ENCODE measurements at places on chromosomes 1 and 21. TPM values are rescaled to one million over a fixed set of nuclear protein-coding genes. Genes with fewer than 3 reads are reported as not detected.
A peak's percentile ranks its signal among the peaks of the same experiment; 100 is the strongest.

DNA sequence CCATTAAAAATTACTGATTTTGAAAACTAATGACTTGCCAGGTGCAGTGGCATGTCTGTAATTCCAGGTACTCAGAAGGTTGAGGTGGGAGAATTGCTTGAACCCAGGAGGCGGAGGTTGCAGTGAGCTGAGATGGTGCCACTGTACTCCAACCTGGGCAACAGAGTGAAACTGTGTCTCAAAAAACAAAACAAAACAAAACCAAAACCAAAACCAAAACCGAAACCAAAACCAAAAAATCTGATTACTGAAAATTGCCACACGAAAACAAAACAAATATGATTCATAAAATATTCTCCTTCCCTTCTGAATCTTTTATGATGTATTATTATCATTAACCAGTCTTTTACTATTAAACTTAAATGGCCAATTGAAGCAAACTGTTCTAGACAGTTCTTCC, 74.1 kb downstream of the SERINC2 start:
- DNase-seq = peak; percentile 13

DNA sequence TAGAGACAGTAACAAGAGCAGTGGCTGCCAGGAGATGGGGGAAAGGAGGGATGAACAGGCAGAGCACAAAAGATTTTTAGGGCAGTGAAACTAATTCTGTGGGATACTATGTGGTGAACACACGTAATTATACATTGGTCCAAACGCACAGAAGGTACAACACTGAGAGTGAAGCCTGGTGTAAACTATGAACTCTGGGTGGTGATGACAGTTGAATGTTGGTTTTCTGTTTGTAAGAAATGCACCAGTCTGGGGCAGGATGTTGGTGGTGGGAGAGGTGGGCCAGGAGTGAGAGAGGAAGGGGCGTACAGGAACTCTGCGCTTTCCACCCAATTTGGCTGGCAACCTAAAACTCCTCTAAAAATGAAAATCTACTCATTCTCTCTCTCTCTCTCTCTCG, 50.2 kb upstream of the TIAM1 start:
- no peak for DNase-seq

GRCh38 chr1:1770102-1770501, 8.2 kb downstream of the NADK start:
- no peak for DNase-seq

- DNase-seq = no peak
Observed at GRCh38 chr1:119447344-119448126, 32.6 kb downstream of the HSD3B2 start.

- DNase-seq = peak; percentile 91
Observed at GRCh38 chr1:157154940-157155514, 16.8 kb upstream of the ETV3 start.

DNA sequence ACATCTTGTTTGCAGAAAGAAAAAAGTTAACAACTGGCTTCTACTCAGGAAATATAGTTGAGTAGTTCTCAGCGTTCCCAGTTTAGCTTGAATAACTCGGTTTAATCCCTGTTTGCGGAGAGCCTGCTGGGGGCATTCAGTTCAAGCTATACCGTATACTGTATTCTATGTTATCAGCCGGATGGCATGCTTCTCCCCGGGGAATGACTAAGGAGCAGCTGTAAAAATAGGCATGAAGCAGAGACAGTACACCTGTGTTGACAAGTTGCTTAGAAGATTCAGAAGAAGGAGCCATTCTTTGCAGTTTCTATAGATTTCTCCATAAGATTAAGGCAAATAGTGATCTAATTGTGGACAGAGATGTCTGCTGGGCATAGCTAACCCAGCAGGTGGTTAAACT, 267.8 kb upstream of the NCAM2 start:
- no peak for DNase-seq

DNA sequence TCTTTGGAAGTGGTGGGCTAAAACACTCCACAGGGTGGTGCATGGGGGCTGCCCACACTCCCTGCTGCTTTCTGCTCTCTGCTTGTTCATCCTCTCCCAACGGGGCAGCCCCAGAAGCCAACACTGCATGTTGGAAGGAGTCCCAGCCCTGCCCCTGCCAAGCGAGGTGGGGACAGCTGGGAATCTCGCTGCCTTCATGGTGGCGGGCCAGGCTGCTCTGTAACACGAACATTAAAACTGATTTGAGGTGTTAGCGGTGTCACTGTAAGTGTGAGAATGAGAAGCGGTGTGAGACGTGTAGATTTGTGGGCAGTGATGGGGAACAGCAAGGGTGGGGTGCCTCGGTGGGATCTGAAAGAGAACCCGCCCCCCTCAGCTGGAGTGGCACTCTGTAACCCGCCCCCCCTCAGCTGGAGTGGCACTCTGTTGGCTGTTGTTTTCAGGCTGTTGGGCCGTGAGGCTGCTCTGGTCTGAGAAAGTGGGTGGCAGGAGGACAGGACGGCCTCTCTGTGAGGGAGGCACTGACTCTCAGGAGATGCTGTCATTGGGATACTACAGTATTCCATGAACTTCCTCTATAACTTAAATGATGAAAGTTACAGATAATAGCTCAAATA, 80.9 kb downstream of the PCBP3 start:
- no peak for DNase-seq

GRCh38 chr1:71785000-71785399, 497.3 kb downstream of the NEGR1 start:
- no peak for DNase-seq

DNA sequence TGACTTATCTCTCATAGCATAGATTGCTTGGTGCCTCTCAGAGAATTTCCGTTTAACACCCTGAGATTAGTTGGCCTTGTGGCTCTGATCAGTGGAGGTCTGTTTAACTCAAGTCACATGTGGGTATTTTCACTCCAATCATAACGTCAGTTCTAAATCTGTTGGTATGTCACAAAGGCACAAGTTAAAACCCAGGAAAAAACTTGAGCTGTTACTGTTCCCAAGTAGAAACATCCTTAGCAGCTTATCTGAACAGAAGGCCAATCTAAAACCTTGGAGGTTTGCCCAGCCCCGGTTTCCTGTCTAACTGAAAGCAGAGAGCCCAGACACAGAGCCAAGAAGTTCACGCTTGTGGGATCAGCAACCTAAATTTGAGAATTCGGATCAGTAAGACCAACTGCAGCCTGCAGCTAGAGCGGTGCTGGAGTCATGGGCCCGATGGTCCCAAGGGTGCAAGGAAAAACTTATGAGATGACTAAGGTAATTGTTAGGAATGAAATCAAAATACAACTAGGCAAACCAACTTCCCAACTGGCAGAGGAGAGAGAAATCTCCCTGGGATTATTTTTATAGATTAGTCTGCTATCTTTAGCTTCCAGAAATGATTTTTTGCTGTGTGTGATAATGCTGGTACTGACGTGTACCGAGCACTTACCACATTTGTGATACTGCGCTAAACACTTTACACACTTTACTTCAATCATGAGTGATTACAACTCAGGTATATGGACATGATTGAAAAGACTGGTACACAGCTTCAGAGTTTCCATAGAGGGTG, 90.2 kb upstream of the C1orf21 start:
- peak; percentile 96 for DNase-seq

DNA sequence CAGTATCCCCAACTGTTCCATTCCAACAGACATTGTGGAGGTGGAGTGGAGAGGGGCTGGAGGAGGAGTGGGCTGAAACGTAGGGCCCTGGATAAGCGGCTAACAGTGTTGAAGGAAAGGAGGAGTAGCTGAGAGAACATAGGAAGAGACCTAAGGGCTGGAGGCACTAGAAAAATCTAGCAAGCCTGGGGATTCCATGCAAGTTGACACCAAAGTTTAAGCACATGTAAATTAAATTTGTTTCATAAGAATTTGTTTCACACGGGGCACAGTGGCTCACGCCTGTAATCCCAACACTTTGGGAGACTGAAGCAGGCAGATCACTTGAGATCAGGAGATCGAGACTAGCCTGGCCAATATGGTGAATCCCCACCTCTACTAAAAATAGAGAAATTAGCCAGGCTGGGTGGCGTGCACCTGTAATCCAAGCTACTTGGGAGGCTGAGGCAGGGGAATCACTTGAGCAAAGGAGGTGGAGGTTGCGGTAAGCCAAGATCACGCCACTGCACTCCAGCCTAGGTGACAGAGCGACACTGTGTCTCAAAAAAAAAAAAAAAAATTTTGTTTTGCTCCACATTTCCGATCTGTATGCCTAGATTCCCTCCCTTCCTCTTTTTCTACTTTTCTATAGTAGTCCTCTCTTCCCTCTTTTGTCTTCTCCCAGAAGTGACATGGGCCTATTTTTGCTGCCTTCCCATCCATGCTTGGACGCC, 530 bp upstream of the CD244 start:
- no peak for DNase-seq

GRCh38 chr1:28156821-28157220, 19.7 kb downstream of the PTAFR start:
- no peak for DNase-seq

GRCh38 chr1:10724052-10724494, 72.4 kb downstream of the CASZ1 start:
- DNase-seq = no peak

DNA sequence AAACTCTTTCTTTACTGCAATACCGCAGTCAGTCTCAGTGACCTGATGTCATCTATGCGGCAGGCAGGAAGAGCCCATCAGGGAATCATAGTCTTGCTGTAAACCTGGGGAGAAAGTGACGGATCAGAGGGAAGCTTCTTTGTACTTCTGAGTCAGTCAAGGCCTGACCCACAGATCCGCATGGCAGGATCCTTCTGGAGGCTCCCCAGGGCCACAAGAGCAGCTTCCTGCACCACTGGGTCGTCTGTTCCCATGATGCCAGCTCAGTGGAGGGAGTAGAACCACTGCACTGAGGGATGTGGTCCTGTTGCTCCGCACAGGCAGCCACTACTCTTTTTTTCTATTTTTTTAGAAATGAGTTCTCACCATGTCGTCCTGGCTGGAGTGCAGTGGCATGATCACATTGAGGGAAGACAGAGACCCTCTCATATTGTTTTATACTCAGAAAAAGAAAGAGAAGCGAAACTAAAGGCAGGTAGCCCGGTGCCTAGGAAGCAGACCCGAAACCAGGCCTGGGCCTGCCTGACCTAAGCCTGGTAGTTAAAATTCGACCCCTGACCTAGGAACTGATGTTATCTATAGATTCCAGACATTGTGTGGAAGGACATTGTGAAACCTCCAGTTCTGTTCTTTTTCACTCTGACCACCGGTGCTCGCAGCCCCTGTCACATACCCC, 6.3 kb upstream of the ERVH48-1 start:
- no peak for DNase-seq

- DNase-seq = no peak
Observed at GRCh38 chr1:229280037-229280828, 9.3 kb downstream of the RAB4A start.

DNA sequence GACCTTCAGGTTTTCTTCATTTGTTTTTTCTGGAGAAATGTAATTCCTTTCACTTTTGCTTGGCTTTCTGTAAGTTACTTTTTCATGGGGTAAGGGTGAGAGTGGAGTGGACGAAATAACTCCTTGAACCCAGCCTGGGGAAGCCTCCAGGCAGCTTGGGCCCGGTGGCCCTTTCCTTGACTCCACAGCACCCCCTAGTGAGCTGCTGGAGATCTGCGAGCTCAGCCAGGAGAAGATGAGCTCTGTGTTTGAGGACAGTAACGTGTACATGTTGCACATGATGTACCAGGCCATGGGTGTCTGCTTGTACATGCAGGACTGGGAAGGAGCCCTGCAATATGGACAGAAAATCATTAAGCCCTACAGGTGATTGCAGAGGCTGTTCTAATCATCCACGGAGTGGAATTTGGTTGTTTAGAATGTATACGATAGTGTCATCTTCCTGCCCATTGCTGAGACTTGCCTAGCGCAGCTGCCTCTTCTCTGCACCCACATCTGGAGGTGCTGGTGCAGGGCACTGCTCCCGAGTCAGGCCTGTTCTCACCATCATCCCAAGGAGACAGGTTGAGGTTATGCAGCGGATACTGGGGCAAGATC, 51.0 kb downstream of the SMYD2 start:
- DNase-seq = peak; percentile 37

- no peak for DNase-seq
Observed at GRCh38 chr21:37606549-37606948, 240.0 kb downstream of the DYRK1A start.

GRCh38 chr1:15771836-15772515, 13.4 kb downstream of the FBLIM1 start:
- DNase-seq = no peak

DNA sequence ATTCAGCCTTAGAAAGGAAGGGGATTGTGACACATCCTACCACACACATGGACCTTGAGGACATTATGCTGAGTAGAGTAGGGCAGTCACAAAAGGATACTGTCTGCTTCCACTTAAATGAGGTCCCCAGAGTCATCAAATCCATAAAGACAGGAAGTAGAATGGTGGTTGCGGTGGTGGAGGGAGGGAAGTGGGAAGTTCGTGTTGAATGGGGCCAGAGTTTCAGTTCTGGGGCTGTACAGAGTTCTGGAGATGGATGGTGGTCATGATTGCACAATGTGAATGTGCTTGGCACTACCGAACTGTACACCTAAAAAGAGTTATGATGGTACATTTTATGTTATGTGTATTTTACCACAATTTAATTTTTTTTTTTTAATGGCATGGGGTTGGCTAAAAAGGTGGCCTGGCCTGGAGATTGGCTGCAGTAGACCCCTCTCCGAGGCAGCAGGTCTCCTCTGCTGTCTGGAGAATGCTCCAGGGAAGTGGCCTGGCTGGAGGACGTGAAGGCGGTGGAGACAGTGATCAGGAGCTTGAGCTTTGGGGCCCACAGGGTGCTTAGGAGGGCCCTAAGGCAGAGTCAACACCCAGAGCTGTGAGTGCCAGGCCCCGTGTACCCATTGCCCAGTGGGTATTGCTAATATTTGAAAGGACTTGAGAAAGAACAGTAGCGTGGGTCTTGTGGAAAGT, 30.4 kb downstream of the IFNGR2 start:
- DNase-seq = no peak

DNA sequence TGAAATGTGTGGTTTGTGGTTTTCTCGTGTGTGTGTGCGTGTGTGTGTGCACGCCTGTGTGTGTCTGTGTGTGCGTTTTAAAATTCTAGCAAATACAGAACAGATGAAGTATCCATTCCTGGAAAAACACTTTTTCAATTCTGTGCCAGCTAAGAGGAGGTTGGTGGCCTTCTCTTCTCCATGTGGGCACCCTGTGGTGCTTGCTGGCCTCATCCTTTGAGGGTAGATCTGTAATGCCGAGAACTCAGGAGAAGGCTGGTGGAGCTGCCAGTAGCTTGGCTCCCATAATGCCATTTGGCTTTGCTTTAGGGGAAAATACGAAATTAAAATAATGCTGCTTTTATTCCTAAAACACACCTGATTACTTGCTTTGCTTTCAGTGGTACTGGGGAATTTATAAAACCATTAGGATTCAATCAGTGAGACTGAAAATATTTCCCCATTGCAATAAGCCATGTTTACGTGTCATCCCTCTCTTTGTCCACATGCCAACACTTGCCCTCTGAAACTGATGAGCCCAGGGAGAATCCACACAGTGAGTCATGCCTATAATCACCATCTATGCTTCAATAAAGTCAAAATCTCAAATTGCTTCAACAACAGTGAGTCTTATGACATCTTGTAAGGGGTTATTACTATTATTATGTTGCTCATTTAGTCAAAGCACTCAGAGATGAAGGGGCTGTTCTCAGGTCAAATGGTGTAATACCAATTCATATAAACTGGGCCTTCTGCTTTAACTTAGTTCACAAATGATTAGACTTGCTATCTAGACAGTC, 39.2 kb downstream of the ABCA4 start:
- peak; percentile 72 for DNase-seq

- peak; percentile 70 for DNase-seq
Observed at GRCh38 chr1:36653850-36654249, 171.1 kb upstream of the CSF3R start.

Gene DIO1
- not detected for total RNA-seq

Gene APOBEC4
- not detected for total RNA-seq

Gene REG4
- total RNA-seq = not detected

Gene AP4B1
- 17.5 TPM for total RNA-seq

Gene REN
- total RNA-seq = not detected

Gene PTPRF
- 59.9 TPM for total RNA-seq

Gene ARMH1
- under 0.01 TPM for total RNA-seq

Gene AGMAT
- total RNA-seq = 0.44 TPM

Gene CRP
- not detected for total RNA-seq
